Right atrium auricular region (tissue), 2 donors: ENCODE measurements at places on chromosomes 4 and X.

- no peak for DNase-seq
These were observed 134.4 kb upstream of the CPEB2 start for GRCh38 chr4:14867847-14868246.

DNA sequence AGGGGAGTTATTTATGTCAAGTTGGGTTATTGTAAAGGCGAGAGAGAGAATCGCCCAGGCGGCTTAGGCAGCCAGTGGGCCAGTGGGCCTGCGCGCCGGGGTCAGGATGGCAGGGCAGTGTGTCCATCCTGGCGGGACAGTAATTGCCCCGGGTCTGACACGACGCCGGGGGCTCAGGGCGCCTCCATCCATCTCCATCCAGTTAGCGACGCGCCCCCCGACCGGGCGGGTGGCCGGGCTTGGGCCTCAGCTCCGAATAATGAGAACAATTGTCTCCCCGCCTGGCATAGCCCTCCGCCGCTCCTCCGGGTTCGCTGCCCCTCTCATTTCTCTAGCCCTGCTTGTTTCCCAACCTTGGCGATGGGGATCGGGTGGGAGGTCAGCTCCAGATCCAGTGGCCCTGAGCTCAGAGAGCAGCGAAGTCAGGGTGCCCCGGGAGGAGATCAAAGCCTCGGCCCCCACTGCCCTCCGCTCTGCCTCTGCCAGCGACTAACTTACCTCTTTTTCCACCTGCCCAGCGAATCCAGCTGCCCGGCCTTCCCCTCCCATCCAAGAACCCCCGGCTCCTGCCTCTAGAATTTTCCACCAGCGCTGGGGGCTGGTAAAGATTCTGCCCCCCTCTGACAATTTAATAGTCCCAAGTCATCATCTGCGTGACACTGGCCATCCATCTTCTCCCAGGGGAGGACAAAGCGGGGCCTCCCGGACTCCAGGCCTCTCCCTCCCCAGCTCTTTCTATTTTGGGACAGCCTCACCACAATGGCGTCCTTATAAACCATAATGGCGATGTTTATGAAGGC lies 56.9 kb upstream of the TMEM33 start:
- no peak for DNase-seq

DNA sequence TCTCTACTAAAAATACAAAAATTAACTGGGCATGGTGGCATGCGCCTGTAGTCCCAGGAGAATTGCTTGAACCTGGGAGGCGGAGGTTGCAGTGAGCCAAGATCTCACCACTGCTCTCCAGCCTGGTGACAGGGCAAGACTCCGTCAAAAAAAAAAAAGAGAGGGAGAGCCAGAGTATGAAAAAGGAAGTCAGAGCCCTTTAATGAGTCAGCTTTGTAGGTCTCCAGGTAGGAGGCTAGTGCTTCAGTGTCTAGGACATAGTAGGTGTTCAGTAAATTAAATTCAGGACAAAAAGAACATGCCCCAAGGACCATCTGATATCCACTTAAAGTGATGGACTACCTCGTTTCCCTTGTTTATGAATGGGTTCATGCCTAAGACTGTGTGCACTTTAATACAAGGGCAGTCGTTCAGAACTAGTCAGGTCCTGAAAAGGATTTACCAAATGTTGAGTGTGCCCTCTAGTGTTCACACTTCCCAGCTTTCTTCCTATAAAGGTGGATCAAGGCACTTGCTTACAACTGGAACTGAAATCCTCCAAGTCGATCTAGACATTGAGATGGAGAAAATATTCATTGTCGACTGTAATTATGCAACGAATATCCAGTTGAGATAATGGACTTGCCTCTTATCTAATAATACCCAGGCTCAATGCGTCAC lies 29.0 kb downstream of the F9 start:
- no peak for DNase-seq

DNA sequence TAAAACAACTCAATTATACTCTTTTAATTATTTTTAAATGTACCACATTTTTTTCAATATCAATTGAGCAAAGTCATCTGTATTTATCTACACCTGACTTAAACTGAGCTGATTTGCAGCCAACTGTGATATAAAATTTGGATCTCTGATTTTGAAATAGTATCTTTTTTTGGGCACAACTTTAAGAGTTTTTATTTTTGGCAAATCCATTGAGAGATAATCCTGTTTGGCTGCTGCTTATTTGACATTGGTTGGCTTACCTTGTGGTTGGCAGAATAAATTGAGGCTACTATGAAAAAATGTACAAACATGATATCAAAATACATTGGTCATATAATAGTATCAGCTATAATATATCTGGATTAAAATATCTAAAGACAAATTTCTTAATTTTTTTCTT lies 656.0 kb upstream of the NDST4 start:
- no peak for DNase-seq

GRCh38 chr4:40924096-40924792 lies 174.5 kb downstream of the NSUN7 start:
- peak; percentile 79 for DNase-seq

- no peak for DNase-seq
These were observed 20.4 kb upstream of the DCHS2 start for GRCh38 chr4:154511981-154512380.

DNA sequence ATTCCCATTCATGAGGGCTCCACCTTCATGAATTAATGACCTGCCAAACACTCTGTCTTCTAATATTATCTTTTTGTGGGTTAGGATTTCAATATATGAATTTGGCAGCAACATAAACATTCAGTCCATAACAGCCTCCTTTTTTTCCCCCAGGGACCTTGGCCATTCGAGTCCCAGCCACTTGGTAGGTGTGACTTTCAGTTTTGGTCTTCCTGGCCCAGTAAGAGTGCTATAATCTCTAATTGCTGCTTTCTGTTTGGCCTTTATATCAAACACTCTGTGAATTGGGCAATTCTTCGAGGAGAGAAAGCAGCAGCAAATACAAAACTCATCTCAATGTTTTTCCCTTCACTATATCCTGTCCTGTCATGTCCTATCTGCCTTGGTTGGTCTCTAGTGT lies 12.4 kb upstream of the RADX start:
- DNase-seq, result no peak

DNA sequence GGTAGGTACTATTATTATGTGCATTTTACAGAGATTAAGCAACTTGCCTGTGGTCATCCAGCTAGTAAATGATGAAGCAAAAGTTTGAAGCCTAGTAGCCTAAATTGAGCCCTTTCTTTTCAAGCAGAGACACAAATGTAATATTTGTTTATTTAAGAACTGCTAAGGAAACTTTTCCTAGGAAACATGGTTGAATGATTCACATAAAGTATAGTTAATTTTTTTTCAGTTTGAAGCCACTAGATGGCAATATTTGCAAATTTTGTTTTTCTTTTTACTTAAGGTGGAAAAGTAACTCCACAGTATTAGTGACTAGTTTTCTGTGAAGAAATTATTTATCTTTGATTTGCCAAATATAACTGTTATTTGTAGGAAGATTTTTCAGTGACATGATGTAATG lies 52.8 kb upstream of the ANKRD17 start:
- DNase-seq, result no peak
